Mesenteric fat pad (tissue), 1 donor: ENCODE measurements at places on chromosomes 5 and 9. TPM values are rescaled to one million over a fixed set of nuclear protein-coding genes. Genes with fewer than 3 reads are reported as not detected.

DNA sequence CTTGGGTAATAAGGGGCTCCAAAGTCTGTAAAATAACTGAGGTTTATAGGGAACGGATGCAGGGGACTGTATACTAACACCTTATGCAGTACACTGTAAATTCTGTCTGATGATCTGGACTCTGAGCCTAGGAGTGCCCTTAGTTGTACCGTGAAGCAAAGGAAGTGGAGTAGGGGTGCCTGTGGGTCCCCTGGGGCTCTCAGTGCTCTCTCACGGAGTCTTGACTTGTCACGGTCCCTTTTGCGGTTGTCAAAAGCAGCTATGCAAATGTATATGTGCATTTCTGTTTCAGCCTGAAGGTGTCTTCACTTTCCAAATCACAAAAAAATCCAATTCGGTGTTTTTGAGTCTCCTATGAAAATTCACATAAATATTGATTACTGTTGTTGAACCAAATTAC lies 17.8 kb downstream of the DMRT1 start:
- no peak for DNase-seq

ROPN1L gene
- 0.93 TPM for total RNA-seq

- no peak for DNase-seq
These were observed 285.8 kb downstream of the ZNF608 start for GRCh38 chr5:124460642-124461041.

GRCh38 chr5:133742431-133742988 lies 130.2 kb upstream of the FSTL4 start:
- no peak for DNase-seq
